Ovary (tissue), 10 donors: ENCODE measurements at places on chromosomes 5 and 9.

- no peak for DNase-seq
Observed at GRCh38 chr5:68995845-68996545, 97.8 kb upstream of the SLC30A5 start.

- DNase-seq: no peak
Observed at GRCh38 chr5:77620405-77620804, 18.1 kb downstream of the OTP start.

- no peak for DNase-seq
Observed at GRCh38 chr9:112670991-112671625, 46.8 kb downstream of the INIP start.

- DNase-seq: no peak
Observed at GRCh38 chr9:129849901-129850300, 14.6 kb downstream of the USP20 start.

DNA sequence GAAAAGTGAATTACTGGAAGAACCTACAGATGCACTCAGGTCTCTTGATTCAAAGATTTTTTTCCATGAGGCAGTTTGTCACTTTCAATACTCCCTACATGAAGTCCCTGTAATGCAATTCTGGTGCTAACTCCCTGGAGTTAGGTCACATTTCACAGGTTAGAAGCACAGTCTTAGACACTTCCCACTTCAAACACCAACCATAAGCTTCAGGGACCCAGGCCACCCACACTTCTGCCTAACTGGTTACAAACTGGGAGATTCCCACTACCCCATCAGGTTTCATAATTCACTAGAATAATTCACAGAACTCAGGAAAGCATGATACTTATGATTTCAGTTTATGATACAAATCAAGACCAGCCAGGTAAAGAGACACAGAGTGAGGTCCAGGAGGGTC lies 29.0 kb upstream of the FOXI1 start:
- no peak for DNase-seq

- DNase-seq: no peak
Observed at GRCh38 chr5:107119656-107120055, 551.1 kb downstream of the EFNA5 start.

DNA sequence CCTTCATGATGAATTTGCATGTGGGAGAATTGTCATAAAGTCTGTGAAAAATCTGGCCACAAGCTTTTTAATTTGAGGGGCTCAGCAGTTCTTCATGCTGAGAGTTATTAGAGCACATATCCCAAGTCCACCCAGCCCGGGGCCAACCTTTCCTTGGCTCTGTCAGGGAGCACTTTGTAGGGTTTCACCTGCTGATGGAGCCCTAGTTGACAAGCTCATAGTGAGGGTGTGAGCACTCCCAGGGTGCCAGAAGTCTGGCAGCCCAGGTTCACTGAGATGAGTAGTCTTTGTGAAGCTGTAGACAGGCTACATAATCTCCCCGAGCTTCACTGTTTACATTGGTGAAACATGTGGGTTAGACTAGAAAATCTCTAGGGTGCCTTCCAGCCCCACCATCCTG lies 97.2 kb upstream of the NREP start:
- DNase-seq: no peak

DNA sequence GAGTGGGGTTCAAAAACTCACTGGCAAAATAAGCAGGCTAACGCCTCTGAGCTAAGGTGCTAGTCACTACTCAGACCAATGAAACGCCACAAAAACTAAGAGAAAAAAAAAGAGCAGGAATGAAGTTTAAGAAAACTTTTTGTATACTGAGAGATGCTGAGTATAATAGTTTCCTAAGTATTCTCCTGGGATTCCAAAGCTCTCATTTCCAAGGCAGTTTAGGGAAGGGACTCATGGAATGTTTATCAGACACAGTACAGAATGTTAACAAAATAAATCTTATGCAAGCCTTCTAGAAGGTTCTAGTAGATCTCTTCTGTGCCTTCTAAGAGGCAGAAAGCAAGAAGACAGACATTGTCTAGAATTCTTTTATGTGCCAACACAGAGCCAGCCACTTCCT lies 361.9 kb downstream of the MTRR start:
- no peak for DNase-seq

DNA sequence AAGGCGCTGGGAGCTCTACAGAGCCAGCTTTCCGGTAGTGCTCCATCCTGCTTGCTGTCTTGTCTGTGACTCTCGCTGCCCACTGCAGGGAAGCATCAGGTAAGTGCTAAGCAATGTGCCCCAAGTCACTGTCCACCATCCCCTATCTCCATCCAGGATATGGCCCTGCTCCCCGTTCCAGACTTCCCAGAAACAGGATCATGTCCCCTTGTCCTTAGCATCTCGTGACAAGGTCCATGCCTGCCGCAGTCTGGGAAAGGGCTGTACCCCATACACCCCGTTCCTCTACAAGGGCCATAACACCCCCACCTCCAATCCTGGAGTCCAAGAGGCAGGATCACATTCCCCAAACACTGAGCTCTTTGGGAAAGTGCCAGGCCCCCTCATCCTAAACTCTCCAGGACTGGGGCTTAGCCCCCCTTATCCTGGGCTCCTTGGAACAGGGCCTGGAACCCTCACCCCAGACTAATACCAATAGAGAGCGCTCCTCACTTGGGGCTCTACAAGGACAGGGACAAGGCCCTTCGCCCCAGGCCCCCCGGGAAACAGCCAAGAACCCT lies 566 bp downstream of the RPP25L start:
- peak; percentile 59 for DNase-seq

- no peak for DNase-seq
Observed at GRCh38 chr9:130467316-130467715, 22.6 kb downstream of the ASS1 start.

DNA sequence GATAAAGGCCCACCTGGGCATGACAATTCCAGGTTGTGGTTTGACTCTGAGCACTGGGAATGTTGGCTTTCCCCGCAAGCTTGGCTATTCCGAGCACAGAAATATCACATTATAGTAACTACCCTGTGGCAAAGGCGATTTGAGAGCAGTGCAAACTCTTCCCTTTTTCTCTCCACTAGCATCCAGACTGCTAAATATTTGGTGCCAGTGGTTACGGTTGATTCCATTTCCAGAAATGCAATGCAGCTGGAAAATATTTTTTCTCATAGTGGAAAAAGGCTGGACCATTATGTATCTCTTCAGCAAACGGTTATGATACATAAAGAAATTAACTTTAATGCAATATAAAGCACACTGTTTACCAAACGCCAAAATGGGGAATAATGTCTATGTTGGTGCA lies 158.0 kb downstream of the ENC1 start:
- no peak for DNase-seq

DNA sequence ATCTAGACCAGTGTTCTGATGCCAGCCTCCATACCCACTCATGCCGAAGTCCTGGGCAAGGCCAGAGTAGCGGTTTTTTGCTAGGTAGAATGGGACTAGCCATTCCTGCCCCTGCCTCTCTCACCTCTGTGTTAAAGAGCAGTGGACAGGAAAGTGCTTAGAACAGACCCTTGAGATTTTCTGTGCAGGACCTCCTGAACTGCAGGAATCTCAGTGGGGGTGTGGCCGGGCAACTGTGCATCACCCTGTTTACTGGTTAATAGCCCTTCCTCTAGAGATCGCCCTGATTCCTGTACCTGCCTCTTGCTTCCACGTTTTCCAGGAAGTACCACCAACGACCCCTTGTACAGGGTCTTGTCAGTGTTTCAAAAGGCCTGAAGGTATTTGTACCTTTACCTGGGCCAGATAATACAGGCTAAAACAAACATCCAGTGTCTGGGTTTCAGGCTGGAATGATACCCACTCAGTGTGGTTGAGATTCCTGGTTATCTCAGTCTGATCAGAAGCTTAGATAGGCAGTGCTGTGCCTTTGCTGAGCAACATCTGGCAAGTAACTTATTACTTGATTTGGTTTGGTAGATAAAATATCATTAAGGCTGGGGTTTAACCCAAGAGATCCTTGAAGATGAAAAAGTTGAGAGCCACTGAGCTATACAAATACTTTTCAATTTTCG lies 65.9 kb downstream of the RGS3 start:
- no peak for DNase-seq

DNA sequence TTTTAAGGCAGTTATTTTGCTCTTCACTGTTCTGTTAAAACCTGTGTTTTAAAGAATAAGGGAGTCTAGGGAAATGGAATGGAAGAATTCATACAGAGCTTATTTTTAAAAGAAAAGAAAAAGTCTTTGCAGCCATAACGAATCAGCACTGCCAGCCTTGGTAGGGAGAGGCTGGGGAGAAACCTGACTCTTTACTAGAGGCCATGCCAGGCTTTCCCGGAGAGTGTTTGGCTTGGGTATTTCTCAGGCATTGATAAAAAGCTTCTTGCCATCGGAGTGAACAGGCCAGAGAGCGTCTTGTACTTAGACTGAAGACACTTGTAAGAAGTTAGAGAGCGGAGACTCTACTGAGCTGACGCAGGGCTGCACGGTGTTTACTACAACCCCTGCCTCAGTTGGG lies 72.7 kb upstream of the NFIL3 start:
- no peak for DNase-seq

DNA sequence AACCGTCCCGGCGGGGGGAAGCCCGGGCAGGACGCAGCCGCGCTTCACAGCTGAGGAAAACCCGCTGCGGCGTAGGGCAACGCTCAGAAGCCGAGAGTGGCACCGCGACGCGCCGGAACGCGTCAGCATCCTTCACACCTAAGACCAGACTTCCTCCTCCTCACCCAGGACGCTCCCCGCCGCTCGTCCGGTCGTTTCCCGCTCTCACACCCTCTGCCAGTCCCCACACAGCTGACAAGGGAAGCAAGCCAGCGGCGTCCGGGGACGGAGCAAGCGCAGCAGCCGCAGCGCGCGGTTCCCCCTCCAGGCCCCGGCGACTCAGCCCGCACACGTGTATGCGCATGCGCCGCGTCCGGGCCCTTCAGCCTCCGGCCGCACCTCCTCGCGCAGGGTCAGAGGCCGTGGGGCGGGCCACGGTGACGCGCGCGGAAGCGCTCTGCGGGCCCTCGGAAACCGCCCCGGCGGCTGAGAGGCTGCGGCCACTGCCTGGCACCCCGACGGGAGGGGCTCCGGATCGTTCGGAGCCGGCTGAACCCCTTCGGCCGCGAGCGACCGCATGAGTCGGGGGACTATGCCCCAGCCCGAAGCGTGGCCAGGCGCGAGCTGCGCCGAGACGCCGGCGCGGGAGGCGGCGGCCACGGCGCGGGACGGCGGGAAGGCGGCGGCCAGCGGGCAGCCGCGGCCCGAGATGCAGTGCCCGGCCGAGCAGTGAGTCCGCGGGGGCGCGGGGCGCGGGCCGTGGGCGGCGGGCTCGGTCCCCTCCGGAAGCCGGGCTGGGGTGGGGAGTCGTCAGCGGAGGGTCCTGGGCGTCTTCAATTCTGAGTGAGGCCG lies at the start of gene OTULIN:
OTULIN (plus strand) TSS at position 449 of the 831 bp plus-strand sequence; CDS start at position 557, 108 bp downstream.
- DNase-seq: peak; percentile 92

GRCh38 chr9:37496020-37496419 lies 10.3 kb downstream of the POLR1E start:
- DNase-seq: no peak

DNA sequence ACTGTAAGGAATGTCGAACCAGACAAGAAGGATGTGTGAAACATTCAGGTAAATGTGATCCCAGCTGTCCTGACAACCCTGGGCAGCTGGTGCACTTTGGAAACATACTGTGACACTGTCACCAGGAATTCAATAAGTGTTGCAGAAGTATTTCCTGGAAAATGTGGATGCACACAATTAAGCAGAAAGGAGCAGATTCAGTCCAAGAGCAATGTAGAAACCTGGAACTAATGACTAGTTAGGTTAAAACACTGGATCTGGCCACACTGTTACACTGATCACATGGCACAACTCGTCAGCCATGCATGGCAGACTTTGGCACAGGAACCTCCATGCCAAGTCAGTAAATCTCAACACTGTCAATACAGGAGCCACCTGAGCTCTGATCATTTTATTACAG lies 109.0 kb downstream of the FAM174A start:
- no peak for DNase-seq

DNA sequence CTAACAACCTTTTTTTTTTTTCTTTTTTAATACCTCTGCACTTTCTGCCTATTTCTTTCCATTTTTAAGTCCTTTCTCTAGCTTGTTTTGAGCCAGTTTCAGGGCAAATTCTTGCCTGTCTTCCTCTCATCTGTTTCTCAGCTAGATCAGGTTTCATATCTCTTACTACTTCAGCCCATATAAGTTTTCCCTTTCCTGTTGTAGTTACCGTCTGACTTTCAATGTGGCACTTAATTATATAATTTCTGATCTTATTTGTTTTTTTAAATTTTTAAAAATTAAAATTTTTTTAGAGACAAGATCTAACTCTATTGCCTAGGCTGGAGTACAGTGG lies 104.7 kb upstream of the ELL2 start:
- DNase-seq: no peak

- DNase-seq: no peak
Observed at GRCh38 chr5:72234265-72234700, 85.8 kb downstream of the MRPS27 start.

GRCh38 chr5:151199581-151200185 lies 24.2 kb downstream of the CCDC69 start:
- DNase-seq: no peak

GRCh38 chr5:82513738-82514137 lies 235.6 kb upstream of the RPS23 start:
- no peak for DNase-seq

- no peak for DNase-seq
Observed at GRCh38 chr9:16864649-16865434, 5.6 kb downstream of the BNC2 start.

DNA sequence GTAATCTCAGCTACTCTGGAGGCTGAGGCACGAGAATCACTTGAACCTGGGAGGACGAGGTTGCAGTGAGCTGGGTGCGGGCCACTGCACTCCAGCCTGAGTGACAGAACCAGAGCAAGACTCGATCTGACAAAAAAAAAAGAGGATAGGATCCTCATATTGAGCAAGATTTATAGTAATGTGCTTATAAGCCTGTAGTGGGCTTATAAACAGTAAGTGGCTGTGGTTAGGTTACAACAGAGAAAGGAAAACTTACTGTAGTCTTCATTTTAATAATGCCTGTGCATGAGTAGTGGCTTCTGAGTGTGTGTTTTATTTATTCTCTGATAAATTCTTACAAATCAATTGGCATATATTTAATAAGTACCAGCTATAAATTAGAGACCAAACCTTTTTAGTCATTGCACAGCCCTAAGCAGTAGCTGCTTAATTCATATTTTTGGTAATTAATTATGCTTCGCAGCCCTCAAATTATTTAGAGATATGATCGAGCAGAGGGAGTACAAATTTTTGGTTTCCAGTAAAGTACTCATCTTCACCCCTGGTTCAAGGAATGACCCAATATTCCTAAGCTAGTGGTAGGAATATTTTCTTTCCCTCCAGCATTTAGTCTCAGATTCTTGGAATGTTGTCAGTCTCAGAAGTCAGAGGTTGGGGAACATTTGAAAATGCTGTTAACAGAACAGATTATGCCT lies 73.8 kb upstream of the KLF9 start:
- no peak for DNase-seq

GRCh38 chr5:388266-389196 lies 54.4 kb upstream of the EXOC3 start:
- no peak for DNase-seq

DNA sequence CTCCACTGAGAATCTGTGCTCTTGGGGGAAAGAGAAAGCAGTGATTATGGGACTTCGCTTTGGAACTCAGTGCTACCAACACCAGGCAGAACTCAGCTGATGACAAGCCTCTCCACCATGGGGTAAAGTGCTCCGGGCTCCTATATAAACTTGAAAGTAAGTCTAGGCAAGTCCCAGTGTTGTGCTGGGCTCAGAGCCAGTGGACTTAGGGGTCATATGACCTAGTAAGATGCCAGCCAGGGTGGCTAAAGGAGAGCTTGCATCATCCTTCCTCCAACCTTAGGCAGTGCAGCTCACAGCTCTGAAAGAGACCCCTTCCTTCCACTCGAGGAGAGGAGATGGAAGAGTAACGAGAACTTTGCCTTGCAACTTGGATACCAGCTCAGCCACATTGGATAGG lies 35.1 kb upstream of the FREM1 start:
- DNase-seq: no peak

- no peak for DNase-seq
Observed at GRCh38 chr5:72214168-72214567, 105.9 kb downstream of the MRPS27 start.
